ENCODE measurements at places on chromosomes 7 and 10.

- no peak for DNase-seq
Measured at GRCh38 chr10:8054244-8054493, 319 bp upstream of the GATA3 start.

GRCh38 chr7:27409776-27410175 lies 167.2 kb downstream of the EVX1 start:
- DNase-seq, result no peak

- no peak for DNase-seq
Measured at GRCh38 chr7:51275532-51275931, 41.1 kb downstream of the COBL start.

GRCh38 chr7:112497481-112497880 lies 16.7 kb downstream of the LSMEM1 start:
- DNase-seq, result no peak

- DNase-seq, result no peak
Measured at GRCh38 chr10:128258421-128258976, 132.3 kb upstream of the MKI67 start.

GRCh38 chr7:86592185-86592584 lies 51.5 kb upstream of the GRM3 start:
- DNase-seq, result no peak

- no peak for DNase-seq
Measured at GRCh38 chr10:123398180-123398591, 244.0 kb downstream of the BUB3 start.

- DNase-seq, result peak; percentile 79
Measured at GRCh38 chr7:55475855-55476803, 96.2 kb downstream of the VOPP1 start.

DNA sequence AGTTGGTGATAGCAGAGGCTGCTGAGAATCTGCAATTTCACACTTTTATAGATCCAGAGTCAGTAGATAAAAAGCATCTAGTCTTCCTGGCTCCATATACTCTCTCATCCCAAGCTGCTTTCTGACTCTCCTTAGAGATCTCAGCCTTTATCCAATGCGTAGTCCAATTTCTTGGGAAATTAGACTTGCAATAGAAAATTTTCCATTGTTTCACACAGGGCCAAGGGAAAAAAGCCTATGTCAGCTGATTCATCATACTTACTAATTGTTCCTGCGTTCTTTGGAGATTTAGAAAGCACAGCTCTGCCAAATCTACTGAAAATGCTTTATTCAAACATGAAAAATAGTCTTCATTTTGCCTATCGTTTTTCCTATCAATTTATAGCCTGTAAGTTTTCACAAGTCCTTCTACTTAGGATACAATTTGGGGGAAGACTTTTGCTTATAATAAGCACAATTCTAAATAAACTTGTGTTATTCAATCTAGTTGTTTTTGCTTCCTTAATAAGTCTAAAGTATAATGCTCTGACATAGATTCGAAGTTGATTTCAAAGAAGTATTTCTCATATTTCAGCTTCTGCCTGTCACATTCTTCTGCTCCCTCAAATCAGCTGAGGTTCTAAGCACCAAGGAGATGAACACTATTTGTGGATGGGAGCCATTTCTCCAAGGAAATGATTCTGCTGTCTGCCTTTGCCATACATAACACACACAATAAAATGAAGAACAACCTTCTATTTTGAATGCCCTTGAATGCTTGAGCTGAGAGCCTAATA lies 165.4 kb downstream of the ADAM12 start:
- peak; percentile 66 for DNase-seq

DNA sequence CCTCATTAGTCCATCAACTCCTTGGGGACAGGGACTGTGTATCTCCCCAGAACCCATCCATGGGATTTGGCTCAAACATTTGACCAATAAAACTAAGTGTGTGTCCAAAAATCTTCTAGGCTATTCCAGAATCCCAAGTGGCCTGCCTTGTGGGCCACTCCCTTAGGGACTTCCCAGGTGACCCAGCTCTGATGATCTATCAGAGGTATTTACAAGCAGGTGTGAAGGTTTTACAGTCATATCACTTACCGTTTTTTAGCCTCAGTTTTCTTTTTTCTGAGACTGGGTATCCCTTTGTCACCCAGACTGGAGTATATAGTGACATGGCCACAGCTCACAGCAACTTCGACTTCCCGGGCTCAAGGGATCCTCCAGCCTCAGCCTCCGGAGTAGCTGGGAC lies 64.4 kb downstream of the PIP4K2A start:
- no peak for DNase-seq

Data from fibroblast of upper back skin (primary cell).